ENCODE measurements at places on chromosomes 2 and 18.
A peak's percentile ranks its signal among the peaks of the same experiment; 100 is the strongest.

GRCh38 chr2:33443274-33443829 is 33.1 kb upstream of the RASGRP3 start:
- DNase-seq: no peak

DNA sequence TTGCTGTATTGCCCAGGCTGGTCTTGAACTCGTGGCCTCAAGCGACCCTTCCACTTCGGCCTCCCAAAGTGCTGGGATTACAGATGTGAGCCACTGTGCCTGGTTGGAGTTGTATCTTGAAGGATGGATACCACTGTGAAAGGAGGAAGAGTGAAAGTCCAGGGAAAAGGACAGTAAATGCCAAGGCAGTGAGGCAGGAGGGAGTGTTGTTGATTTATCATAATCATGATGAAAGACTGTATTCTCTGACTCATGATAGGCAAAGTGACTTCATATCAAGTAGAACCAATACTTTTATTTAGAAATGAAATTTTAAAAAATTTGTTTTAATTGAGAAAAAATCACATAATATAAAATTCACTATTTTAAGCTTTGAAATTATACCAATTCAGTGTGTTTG is 162.3 kb downstream of the ARHGAP28 start:
- DNase-seq: no peak

GRCh38 chr2:34102339-34102738 is 503.2 kb upstream of the FAM98A start:
- no peak for DNase-seq

GRCh38 chr2:239991689-239992314 is 33.3 kb downstream of the NDUFA10 start:
- no peak for DNase-seq

DNA sequence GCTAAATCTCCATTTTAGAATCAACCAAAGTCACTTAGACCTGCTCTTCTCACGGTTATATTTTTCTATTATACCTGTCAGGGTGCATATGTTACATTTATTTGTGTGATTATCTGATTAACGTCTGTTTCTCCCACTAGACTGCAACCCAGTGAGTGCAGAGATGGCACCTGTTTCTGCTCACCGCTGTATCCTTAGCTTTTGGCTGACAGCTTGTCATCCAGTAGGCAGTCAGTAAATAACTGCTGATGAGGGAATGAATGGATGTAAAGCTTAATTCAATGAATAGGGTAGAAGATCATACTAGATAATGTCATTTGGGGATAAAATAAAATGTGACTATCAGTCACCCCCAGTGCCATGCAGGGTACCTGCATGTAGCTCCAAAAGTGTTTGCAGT is 6.9 kb upstream of the CHRNA1 start:
- no peak for DNase-seq

GRCh38 chr2:65527451-65528240 is 95.2 kb upstream of the SPRED2 start:
- no peak for DNase-seq

- DNase-seq: no peak
Measured at GRCh38 chr18:79848579-79849327, 51.0 kb downstream of the KCNG2 start.

- DNase-seq: no peak
Measured at GRCh38 chr2:11955884-11956291, 209.5 kb downstream of the LPIN1 start.

GRCh38 chr2:186562209-186562578 is 27.7 kb upstream of the ITGAV start:
- DNase-seq: no peak

DNA sequence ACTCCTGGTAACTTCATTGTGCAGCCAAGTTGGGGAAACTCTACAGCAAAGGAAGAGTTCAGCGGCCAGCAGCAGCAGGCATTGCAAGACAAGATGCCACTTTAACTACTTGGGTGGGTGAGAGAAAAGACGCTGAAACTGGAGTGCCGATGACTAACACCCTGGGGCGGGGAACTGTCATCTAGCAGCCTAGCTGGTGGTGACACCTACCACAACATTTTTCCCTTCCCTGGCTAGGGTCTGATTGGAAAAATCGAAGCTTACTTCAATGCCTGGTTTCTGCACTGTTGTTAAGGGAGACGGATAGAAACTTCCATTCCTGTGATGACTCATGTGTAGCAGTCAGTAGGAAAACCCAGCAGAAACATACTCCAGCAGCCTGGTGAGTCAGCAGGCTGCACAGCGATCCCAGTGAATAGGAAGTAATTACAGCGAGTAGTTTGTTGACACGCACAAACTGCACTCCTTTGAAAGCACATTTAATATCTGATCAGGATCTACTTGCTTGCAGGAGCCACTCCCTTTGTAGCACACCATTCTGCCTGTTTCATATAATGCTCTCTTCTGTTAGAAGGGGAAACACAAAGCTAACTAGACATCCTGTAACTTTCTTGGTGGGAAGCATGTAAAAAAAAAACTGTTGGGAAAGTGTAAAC is 62.1 kb upstream of the MAPRE2 start:
- DNase-seq: peak; percentile 58

DNA sequence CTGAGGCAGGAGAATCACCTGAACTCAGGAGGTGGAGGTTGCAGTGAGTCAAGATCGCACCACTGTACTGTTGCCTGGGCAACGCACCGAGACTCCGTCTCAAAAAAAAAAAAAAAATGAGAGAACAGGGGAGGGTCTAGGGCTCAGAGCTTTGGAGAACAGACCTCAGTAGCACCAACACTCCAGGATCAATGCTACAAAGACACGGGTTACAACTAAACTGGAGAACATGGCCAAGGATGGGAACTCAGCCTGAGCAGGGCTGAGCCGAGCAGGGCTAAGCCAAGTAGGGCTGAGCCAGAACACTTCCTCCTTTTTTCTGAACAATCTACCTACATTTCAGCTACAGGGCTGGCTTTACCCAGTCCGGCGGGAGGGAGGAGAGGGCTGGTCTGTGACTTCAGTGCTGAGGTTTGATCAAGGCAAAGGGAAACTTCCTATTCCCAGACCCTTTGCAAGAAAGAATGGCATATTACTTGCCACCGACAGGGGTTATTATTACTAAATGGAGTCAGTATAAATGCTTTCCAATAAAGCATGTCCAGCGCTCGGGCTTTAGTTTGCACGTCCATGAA is 2.9 kb upstream of the CASP8 start:
- no peak for DNase-seq

DNA sequence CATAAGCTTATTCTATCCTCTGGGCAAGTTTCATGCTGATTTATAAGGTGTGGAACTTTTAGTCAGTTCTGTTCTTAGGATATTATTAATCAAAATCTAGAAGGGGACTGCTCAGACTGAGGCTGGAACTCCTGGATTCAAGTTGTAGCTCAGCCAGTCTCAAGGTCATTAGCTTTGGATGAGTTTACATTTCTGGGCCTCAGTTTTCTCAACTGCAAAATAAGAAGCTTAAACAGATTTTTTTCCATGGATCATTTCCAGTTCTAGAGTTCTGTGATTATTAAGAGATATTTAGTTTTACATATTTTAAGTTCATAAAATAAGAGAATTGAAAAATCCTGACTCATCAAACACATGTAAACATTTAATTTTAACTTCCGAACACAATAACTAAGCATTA is 442.5 kb upstream of the PKDCC start:
- DNase-seq: no peak

DNA sequence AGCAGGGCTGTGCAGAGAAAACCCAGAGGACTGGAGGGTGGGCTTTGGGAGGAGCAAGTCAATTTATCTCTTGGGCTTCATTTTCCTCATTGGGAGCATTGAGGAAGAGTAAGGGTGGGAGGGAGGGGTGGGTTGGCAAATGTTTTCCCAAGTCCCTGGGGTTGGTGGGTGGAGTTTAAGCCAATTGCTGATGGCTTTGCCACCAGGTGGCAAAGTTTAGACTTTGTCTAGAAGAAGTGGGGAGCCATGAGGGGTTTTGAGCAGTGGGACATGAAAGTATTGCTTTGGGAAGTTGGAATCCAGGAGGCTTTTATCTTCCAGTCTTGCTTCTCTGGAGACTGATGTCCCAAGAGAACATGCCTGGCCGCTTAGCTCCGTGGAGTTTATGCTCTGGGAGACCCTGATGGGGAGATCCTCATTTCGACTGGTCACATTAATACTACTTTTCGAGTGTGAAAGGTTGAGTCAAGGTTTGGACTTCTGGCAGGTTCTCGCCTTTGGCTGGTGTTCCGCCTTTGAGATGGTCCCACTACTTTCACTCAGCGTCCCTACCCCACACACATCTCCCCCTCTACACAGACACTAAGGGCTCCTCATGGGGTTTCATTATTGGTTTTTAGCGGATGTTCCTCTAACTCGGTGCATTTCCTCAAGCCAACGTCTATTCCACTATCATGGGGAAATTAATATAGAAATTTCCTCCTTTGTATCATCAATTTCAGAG is 126.7 kb downstream of the PRKCE start:
- no peak for DNase-seq

- peak; percentile 75 for DNase-seq
Measured at GRCh38 chr2:26745609-26746327, 18.3 kb upstream of the SLC35F6 start.

GRCh38 chr2:26401739-26402541 is at the start of gene DRC1:
Gene DRC1, plus strand, starts transcription at chr2:26401920. Its CDS starts 70 bp downstream, at chr2:26401990.
- peak; percentile 6 for DNase-seq

DNA sequence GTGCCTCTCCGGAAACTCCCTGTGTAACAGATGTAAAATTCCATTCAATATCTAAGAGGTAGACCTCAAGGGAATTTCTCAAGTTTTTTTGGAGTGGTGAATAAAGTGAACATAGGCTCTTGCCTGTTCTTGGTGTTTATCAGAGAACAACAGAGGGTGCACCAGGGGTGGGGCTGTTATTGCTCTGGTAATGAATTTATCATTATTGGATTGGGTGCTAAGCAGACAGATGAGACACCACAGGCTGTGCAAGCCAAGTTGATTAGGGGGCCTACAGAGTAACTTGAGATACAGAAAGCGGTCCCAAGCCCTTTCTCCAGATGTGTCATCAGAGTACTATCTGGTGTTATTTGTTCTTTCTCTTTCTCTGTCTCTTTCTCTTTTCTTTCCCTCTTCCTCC is 286.3 kb downstream of the OSR1 start:
- no peak for DNase-seq

- DNase-seq: no peak
Measured at GRCh38 chr2:47688561-47688960, 94.4 kb upstream of the MSH6 start.

DNA sequence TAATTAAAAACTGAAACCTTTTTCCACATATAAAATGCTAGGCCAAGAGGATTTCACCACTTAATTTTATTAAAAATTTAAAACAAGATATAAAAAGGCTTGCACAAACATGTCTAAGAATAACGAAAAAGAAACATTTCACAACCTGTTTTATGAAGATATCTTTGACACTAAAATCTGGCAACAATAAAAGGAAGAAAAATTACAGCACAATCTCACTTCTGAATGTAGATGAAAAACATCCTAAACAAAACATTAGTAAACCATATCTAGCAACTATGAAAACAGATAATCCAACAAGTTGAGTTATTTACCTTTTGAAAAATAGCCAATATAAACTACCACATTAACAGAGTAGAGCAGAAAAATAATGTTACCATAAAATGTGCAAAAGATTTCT is 185.4 kb upstream of the MMADHC start:
- no peak for DNase-seq

- DNase-seq: no peak
Measured at GRCh38 chr2:62099523-62100175, 96.3 kb upstream of the B3GNT2 start.

GRCh38 chr2:120108049-120108448 is 95.2 kb downstream of the EPB41L5 start:
- no peak for DNase-seq

GRCh38 chr2:13584020-13584419 is 867.3 kb downstream of the TRIB2 start:
- DNase-seq: no peak

DNA sequence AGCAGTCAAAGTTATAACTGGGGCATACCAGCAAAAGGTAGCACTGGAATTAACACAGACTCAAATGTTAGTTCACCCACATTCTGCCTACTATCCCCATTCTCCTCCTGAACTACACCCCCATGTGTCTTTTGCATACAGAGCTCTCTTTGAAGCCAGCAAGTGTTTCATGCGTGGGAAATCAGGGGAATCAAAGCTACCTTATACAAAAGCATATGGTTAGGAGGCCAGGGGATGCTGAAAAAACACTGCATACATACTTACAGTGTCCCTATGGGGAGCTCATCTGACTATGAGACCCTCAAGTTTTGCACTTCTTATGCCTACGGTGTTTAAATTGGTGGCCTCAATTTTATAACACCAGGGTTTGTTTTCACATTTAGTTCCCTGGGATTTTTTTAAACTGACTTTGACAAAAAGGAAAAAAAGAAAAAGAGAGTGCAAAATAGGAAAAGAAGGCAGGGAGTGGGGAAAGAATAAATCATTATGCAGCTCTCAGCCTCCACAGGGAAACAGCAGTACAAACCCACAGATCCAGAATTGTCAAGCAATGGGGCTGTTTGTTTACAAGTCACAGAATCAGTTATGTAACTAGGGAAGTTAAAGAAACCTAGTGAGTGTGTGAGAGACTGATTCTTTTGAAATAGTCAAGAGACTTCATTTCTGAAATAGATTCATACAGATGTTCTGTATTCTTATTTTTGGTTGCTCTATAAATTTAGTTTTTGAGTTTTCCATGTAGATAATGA is 20.1 kb upstream of the PPP3R1 start:
- DNase-seq: no peak

GRCh38 chr2:68512966-68513365 is 45.6 kb downstream of the APLF start:
- DNase-seq: no peak

Data from stimulated activated CD4-positive, alpha-beta T cell treated with anti-CD3 and anti-CD28 coated beads, Interleukin-15, amount 100 ng/mL, for 48 hours (primary cell).